ENCODE measurements at places on chromosomes 4 and X. TPM values are rescaled to one million over a fixed set of nuclear protein-coding genes. Genes with fewer than 3 reads are reported as not detected.

DNA sequence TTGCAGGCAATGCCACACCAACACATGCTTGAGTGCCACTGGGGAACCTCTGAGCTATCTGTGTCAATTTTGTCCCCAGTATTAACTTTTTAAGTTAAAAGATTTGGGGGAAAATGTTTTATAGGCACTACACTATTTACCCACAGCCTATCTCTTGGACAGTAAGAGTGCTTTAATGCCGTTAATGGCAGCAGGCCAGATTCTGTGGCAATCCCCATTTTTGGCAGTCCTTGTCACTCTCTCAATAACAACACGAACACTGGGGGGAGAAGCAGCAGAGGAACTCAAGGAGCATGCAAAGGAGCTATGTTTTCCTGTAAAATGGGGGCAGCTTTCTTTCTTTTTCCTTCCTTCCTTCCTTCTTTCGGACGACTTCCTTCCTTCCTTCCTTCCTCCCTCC lies 168.6 kb downstream of the NSUN7 start:
- DNase-seq, result peak; percentile 73

DNA sequence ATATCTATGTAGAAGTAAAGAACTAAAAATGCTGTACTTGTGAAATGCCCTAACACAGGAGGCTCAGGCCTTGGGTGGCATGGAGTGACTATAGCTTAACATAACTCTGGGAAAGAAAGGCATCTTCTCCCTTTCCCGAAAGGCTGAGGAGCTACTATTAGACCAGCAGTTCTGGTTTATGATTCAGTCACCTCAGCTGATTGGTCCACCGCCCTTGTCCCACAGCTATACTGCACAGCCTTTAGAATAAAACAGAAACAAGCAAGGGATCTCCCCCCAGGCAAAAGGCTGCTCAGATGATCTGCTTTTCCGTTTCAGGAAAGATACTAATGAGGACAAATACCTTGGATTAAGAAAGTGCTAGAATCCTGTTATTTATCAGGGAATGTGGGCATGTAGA lies 171.3 kb downstream of the SNCA start:
- DNase-seq, result no peak

The SPANXB1 gene
- not detected for total RNA-seq

DNA sequence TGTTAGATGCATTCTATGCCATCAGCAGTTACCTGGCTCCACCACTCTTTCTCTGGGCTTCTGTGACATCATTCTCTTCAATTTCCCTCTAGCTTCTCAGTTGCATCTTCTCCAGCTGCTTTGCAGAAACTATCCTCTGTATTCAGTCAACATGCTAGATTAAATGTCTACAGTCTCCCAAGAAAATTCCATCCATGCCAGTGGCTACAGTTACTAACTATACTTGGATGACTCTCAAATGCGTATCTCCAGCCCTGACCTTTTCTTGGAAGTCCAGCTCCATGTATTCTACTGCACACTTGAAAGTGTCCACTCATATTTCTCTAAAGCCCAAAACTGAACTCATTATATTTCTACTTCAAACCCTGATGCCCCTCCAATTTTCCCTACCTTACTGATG lies 232.3 kb upstream of the TENM3 start:
- DNase-seq, result no peak

DNA sequence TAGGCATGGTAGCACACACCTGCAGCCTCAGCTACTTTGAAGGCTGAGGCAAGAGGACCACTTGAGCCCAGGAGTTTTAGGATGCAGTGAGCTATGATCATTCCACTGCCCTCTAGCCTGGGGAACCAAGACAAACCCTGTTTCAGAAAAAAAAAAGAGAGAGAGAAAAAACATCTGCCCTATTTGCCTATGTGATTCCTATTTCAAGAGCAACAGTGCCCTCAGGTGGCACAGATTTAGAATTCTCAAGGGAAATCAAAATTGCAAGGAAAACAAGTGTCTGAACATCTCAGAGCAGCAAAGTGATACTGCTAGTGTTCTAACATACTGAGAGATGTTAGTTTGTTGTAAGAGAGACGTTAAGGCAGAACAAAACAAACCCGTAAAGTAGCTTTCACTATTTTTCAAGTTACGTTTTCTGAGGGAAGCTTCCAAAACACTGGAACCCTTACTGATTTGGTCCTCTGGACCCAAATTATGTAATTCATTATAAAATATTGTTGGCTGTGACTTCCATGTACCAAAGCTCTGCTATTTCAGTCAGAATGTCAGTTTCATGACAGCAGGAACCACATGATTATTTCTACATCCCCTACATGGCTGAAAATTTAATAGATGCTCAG lies 7.9 kb downstream of the BDH2 start:
- peak; percentile 22 for DNase-seq

GRCh38 chr4:108636246-108636645 lies 14.2 kb upstream of the OSTC start:
- DNase-seq, result no peak

The TRPC5OS gene
- total RNA-seq, result not detected

The IDS gene
- total RNA-seq, result 117 TPM

The S100G gene
- total RNA-seq, result not detected

GRCh38 chr4:7004331-7004730 lies 38.8 kb upstream of the TADA2B start:
- DNase-seq, result no peak

DNA sequence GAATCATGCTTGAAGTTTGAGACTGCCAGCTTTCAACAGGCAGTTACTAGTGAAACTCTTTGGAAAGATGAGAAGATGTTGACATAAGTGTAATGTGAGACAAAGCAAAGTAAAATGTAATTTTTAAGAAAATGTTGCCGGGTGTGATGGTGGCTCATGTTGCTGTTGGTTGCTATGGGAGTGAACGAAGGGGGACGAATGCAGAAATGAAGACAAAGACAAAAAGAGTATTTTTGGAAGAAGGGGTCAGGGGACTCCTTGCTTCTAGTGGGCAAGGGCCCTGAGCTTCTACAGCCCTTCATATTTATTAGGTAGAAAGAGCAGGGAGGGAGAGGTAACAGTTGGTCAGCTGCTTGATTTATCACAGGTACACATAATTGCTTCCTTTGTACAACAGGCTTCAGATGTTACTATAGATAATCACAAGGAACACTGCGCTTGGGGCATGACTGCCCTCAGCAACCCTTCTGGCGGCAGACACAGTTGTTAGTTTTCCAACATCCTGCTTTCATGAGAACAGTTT lies 11.9 kb upstream of the UGDH start:
- no peak for DNase-seq

The BMX gene
- 0.88 TPM for total RNA-seq

DNA sequence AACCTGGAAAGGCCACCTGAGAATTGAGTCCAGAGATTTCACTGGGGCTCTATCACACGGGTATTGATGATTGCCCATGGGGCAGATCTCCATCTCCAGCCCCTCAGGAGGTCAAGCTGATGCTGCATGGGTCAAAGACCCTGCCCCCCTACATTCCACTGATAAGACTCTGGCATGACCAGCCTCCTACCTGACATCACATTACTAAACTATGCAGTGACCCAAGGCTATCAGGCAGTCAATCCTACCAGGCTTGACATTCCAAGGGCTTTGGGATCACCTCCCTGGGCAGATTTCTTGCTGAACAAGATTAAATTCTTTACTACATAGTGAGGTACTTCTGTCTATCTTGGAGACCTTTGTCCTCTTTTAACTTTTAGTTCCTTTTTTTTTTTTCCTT lies 192.7 kb upstream of the STS start:
- no peak for DNase-seq

DNA sequence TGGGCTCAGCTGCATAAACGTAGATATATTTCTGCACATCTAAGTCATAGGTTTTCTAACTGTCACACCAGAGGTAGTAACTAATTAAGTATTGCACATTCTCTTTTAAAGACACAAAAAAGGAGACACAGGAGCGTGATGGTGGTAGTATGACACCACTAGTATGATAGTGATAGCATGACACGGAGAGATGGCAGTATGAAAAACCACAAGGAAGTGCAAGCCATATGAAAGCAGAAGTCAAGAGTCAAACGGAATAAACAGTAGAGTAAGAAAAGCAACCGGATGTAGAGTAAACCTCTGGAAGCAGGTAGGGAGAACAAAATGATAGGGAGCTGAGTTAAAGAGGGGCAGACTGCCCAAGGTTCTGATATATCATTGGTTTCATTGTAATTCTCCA lies 382.2 kb upstream of the INTU start:
- DNase-seq, result no peak

The CPEB2 gene
- 5.4 TPM for total RNA-seq

DNA sequence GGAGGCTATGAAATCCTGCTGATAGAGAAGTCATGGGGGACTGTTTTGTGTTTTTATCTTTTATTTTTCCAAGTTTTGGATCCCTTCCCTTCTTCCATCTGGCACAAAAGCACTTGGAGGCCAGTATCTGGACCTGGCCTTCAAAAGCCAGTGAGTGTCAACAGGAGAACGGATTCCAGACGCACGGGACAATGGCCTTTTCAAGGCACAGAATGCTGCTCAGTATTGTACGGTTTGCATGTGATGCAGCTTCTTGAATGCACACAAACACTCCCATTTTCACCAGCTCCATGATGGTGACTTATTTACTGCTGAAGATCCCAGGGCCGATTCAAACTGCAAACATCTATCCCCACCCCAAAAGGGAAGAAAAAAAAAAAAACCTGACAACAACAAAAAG lies 145.4 kb downstream of the CPEB2 start:
- DNase-seq, result no peak

- no peak for DNase-seq
These were observed at the start of gene PLAC8 for GRCh38 chr4:83114576-83114975. TSS of gene PLAC8 (minus strand) at chr4:83114729. CDS start at chr4:83107921, 6,808 bp downstream.

DNA sequence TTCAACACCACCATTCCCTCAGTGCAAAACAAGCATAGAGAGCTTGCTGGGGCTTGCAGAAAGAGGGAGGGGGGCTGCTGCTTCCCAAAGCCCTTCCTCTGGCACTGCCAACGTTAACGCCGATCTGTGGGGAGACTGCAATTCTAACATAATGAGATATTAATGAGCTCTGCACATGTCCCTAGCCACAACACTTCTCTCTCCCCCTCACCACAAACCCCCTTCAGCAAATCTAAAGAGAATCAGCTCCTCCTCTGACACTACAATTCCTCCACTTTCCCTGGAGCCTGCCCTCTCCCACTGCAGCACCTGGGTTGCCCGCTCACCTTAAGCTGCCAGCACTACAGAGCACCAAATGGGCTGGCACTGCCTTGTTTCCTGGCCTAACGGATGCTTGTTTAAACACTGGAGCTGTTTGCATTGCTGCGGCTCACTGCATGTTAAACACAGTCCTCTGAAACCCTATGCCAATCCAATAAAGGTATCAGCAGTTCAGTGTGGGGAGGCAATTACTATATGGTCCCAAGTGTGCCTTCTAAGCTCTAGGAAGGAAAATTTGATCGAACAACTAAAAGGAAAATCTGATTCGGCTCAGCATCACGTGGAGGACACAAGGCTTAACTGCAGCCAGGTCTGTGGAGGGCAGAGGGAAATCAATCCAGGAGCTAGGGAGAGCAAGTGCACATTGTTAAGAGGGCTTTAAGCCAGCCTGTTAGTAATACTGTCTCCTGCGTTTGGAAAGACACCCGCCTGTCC lies 232.4 kb downstream of the MAML3 start:
- no peak for DNase-seq

The CXCL6 gene
- not detected for total RNA-seq

The FGG gene
- not detected for total RNA-seq

The ATP1B4 gene
- total RNA-seq, result not detected

The ABHD18 gene
- total RNA-seq, result 4.7 TPM

The EGF gene
- total RNA-seq, result 1.4 TPM

DNA sequence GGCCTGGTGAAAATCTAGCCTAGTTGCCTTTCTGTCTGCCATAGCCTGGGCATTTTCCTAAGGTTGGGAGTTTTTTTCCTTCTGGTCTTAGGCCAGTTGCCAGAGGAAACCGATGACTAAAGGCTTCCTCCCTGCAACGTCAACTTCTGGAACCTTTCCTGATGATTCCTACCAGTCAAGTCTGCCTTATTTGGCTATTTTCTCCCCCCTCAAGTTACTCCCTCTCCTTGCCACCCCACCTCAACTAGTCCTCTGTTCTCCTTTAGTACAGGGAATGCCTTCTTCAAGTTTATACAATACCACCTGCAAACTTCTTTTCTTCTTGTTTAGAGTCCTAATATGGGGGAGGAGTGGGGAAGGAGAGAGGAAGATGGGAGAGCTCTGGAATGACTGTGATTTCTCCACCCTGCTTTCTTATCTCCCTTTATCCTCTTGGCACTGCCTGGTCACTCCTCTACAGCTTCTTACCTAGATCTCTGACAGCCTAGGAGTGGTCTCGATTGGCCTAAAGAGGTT lies 10.6 kb downstream of the MSN start:
- DNase-seq, result peak; percentile 60

DNA sequence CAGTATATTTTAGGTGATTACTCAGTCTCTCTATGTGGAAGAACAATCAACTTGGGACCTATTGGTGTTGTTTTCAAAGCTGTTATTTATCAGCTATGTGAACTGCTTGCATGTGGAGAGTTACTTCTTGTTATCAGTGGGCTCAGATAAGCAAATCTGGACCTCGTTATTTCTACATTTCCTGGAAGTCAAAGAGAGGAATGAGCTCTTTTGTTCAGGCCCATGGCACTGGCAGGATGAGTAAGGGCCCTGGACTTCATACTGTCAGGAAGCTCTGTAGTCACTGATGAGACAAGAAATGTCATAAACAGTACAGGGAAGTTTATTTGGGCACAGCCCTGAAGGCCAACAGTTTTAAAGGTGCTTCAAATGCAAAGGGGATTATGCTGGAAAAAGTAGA lies 760.6 kb upstream of the EPHA5 start:
- no peak for DNase-seq

DNA sequence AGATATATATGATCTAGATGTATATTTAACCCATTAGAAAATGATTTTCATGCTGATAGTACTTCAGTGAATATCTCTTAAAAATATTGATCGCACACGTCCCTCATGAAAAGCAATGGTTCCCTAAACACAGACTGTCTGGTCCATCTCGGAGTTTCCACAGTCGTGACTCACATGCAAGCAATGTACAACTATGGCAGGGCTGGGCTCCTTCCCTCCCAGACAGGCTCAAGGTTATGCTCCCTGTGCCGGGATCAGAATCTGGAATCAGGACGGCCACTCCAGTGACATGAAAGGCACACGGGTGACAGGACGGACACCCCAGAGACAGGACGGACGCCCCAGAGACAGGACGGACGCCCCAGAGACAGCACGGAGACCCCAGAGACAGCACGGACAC lies 40.2 kb upstream of the PPP2R3B start:
- DNase-seq, result no peak

The PAGE4 gene
- 1.5 TPM for total RNA-seq

DNA sequence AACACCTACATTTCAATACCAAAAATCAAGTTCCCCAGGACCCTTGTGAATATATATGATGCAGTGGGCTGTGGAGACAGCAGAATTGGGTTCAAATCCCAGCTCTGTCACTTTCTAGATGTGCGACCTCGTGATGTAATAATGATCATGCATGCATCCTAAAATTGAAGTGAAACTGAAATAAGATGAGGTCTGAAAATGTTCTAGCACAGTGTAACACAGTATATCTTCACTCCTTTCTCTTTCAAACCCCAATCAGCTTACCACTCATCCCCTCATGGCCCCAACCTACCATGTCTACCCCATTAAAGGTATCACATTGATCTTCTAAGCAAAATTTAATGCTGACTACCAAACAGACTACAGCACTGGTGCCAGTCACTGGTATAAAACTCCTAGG lies 69.9 kb upstream of the BRS3 start:
- no peak for DNase-seq

Data from uterus (tissue), 4 donors.